Motor neuron (in vitro differentiated cells): ENCODE measurements at places on chromosomes 12 and 14. TPM values are rescaled to one million over a fixed set of nuclear protein-coding genes. Genes with fewer than 3 reads are reported as not detected.

The CEBPE gene
- not detected in 2 replicates for total RNA-seq

The BHLHE41 gene
- total RNA-seq: 0.05 TPM in 1 of 2 replicates, not detected in the other

The KCNK10 gene
- 6.0 and 7.1 TPM in 2 replicates for total RNA-seq

The FGF6 gene
- not detected in 2 replicates for total RNA-seq

The PZP gene
- 0.43 and 0.94 TPM in 2 replicates for total RNA-seq

The SYT10 gene
- total RNA-seq: 0.32 and 0.41 TPM in 2 replicates

The HOXC12 gene
- total RNA-seq: 0.44 and 0.57 TPM in 2 replicates

The FIGNL2 gene
- 0.53 and 1.4 TPM in 2 replicates for total RNA-seq

The SLCO1B1 gene
- 0.36 and 0.37 TPM in 2 replicates for total RNA-seq

The ZDHHC17 gene
- 49.2 and 50.0 TPM in 2 replicates for total RNA-seq

The CATSPERB gene
- total RNA-seq: not detected in 2 replicates

The RILPL1 gene
- 13.8 and 15.9 TPM in 2 replicates for total RNA-seq

The PTPRO gene
- total RNA-seq: 0.11 and 0.25 TPM in 2 replicates

The KRT74 gene
- 0.04 and 0.05 TPM in 2 replicates for total RNA-seq

The KICS2 gene
- total RNA-seq: 6.9 and 7.0 TPM in 2 replicates

The OTX2 gene
- total RNA-seq: 0.10 TPM in 1 of 2 replicates, not detected in the other

The RPL10L gene
- total RNA-seq: not detected in 2 replicates

The KRT6A gene
- 0.27 and 0.29 TPM in 2 replicates for total RNA-seq

The KRT6C gene
- 0.27 TPM in 1 of 2 replicates, not detected in the other for total RNA-seq

The LTB4R2 gene
- 2.5 and 2.6 TPM in 2 replicates for total RNA-seq

The CISTR gene
- not detected in 2 replicates for total RNA-seq

The PLBD1 gene
- 0.42 and 0.45 TPM in 2 replicates for total RNA-seq

The SOS2 gene
- total RNA-seq: 21.9 and 23.0 TPM in 2 replicates

The GPR132 gene
- 0.47 and 1.1 TPM in 2 replicates for total RNA-seq

The TESPA1 gene
- 0.39 and 0.52 TPM in 2 replicates for total RNA-seq

The CABP1 gene
- total RNA-seq: 4.4 and 6.3 TPM in 2 replicates

The CCDC198 gene
- total RNA-seq: 0.28 TPM in 1 of 2 replicates, not detected in the other

The GLS2 gene
- 0.72 and 3.1 TPM in 2 replicates for total RNA-seq

The TMPO gene
- 52.3 and 53.4 TPM in 2 replicates for total RNA-seq

The RASSF9 gene
- 1.8 and 2.0 TPM in 2 replicates for total RNA-seq

The ACTN1 gene
- 9.3 and 13.8 TPM in 2 replicates for total RNA-seq

The GARIN6 gene
- total RNA-seq: 1.5 and 2.7 TPM in 2 replicates

The FAM181A gene
- total RNA-seq: not detected in 2 replicates

The SALL2 gene
- 43.6 and 45.2 TPM in 2 replicates for total RNA-seq

The LRP1-AS gene
- 0.88 TPM in 1 of 2 replicates, not detected in the other for total RNA-seq

The DAO gene
- 1.2 and 1.4 TPM in 2 replicates for total RNA-seq

The FZD10 gene
- total RNA-seq: 0.29 and 0.30 TPM in 2 replicates

The WBP11 gene
- 37.9 and 38.5 TPM in 2 replicates for total RNA-seq

The PTCSC3 gene
- not detected in 2 replicates for total RNA-seq

The TAC3 gene
- not detected in 2 replicates for total RNA-seq

The MANSC4 gene
- total RNA-seq: not detected in 2 replicates

The DLGAP5 gene
- 2.0 and 2.6 TPM in 2 replicates for total RNA-seq

The OASL gene
- 0.08 TPM in 1 of 2 replicates, not detected in the other for total RNA-seq

The HHIPL1 gene
- total RNA-seq: 2.1 and 3.7 TPM in 2 replicates

The MANSC1 gene
- total RNA-seq: 3.6 and 4.9 TPM in 2 replicates

The TMEM121 gene
- total RNA-seq: 5.8 and 6.4 TPM in 2 replicates

The INSM2 gene
- 0.29 and 0.45 TPM in 2 replicates for total RNA-seq

The SCNN1A gene
- total RNA-seq: not detected in 2 replicates

The SYNE2 gene
- total RNA-seq: 39.4 and 50.0 TPM in 2 replicates

The SARNP gene
- total RNA-seq: 101 and 136 TPM in 2 replicates

The ARHGAP9 gene
- total RNA-seq: 6.2 and 6.5 TPM in 2 replicates

The NGB gene
- 0.25 and 0.32 TPM in 2 replicates for total RNA-seq

The TMEM233 gene
- 0.11 and 0.19 TPM in 2 replicates for total RNA-seq

The SLC39A5 gene
- total RNA-seq: 1.2 and 3.5 TPM in 2 replicates
